ENCODE measurements at places on chromosomes 5 and 9. TPM values are rescaled to one million over a fixed set of nuclear protein-coding genes. Genes with fewer than 3 reads are reported as not detected.

Gene KIF20A
- total RNA-seq = 38.7 TPM

Gene F2RL2
- total RNA-seq = 4.7 TPM

Gene ARID3C
- total RNA-seq = 0.20 TPM

Gene GRM6
- total RNA-seq = not detected

Gene PCDHGB6
- 0.13 TPM for total RNA-seq

Gene IFNA13
- total RNA-seq = not detected

Gene CDH9
- not detected for total RNA-seq

Gene ARHGEF28
- total RNA-seq = 11.0 TPM

Gene SOHLH1
- not detected for total RNA-seq

Gene HABP4
- 15.8 TPM for total RNA-seq

Data from A549 treated with dexamethasone at 1 μM for 4 hours (cell line).